ENCODE measurements at places on chromosomes 2 and 18.

- peak; percentile 5 for DNase-seq
These were observed 460.5 kb downstream of the ERBB4 start for GRCh38 chr2:212078103-212078502.

- DNase-seq, result no peak
These were observed 611.2 kb upstream of the PIK3C3 start for GRCh38 chr18:41343808-41344207.

DNA sequence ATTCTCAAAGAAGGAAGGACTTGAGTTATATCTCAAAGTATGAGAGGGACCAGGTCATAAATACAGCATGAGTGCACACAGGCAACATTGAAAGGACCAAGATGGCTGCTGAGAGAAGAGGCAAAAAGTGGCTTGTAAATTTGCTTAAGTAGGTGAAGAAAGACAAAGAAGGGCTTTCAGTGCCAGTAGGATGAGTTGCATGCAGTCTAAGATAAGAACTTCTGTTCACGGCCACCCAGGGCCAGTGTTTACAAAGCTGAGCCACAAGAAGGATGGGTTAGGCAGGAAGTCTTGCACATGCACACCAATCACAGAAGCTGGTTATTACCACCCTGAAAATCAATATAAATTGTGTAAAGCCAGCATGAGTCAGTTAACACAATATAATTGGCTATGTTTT, 3.1 kb upstream of the ABCB11 start:
- DNase-seq, result no peak

DNA sequence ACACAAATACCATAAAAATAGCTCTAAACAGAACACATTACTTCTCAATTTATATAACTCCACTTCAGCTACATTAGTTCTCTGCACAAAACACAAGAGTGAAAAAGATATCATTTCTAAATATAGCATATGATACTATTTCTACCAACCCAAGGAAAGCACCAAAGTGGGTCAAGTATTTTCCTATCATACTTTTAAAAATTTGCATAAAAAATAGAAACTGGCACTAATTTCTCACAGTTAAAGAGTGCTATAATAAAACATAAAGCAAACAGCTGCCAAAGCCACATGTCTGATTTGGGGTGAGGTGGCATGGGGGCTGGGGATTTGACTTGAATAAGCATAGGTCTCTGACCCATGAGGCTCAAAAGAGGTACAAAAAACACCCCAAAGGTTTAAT, 61.5 kb downstream of the BARD1 start:
- no peak for DNase-seq

Measured in GM13976 (cell line).